Breast epithelium (tissue), 4 donors: ENCODE measurements at places on chromosomes 3 and 15. TPM values are rescaled to one million over a fixed set of nuclear protein-coding genes. Genes with fewer than 3 reads are reported as not detected.

RPUSD2 gene
- 5.8 TPM for total RNA-seq

DAZL gene
- total RNA-seq = not detected

WDR48 gene
- 48.9 TPM for total RNA-seq

GOLGA8S gene
- total RNA-seq = under 0.01 TPM

C3orf18 gene
- 16.8 TPM for total RNA-seq

SCN10A gene
- not detected for total RNA-seq

TMED3 gene
- 80.6 TPM for total RNA-seq

FGF12 gene
- 2.1 TPM for total RNA-seq

NMNAT3 gene
- 6.6 TPM for total RNA-seq

NANOGP8 gene
- 1.3 TPM for total RNA-seq

VPS39 gene
- 116 TPM for total RNA-seq

DNAJA4 gene
- 28.1 TPM for total RNA-seq

GPR176 gene
- 4.4 TPM for total RNA-seq
